ENCODE measurements at places on chromosomes 6 and 20. TPM values are rescaled to one million over a fixed set of nuclear protein-coding genes. Genes with fewer than 3 reads are reported as not detected.
A peak's percentile ranks its signal among the peaks of the same experiment; 100 is the strongest.

DNA sequence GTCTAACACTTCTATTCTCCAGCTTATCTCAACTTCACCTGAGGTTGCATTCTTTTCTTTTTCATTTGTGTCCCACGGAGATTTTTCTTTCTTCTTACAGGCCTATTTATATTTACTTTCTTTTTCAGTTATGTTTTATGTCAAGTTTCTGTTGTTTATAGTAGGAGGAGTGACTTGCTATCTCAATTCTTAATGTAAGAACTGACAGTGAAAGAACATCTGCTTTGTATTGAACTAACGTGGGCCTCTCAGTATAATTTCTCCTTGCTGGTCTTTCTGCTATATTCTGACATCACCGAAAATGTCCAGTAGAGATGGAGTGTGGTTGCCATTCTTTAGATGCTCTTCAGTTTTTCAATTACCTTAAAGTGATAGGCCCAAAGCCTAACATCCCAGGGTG is 521.7 kb downstream of the EPM2A start:
- no peaks in the 10 kb centered on the region for H3K27me3 ChIP-seq
- no peaks in the 10 kb centered on the region for H3K36me3 ChIP-seq
- H3K4me1 ChIP-seq = peaks cover 8% of the 10 kb centered on the region
- no peak for DNase-seq
- no peak overlapping the region for H3K4me3 ChIP-seq
- H3K27ac ChIP-seq = no peak overlapping the region

- no peak overlapping the region for H3K4me3 ChIP-seq
- no peaks in the 10 kb centered on the region for H3K4me1 ChIP-seq
- H3K36me3 ChIP-seq = no peaks in the 10 kb centered on the region
These were observed 151.0 kb upstream of the HEY2 start for GRCh38 chr6:125598422-125598821.

DNA sequence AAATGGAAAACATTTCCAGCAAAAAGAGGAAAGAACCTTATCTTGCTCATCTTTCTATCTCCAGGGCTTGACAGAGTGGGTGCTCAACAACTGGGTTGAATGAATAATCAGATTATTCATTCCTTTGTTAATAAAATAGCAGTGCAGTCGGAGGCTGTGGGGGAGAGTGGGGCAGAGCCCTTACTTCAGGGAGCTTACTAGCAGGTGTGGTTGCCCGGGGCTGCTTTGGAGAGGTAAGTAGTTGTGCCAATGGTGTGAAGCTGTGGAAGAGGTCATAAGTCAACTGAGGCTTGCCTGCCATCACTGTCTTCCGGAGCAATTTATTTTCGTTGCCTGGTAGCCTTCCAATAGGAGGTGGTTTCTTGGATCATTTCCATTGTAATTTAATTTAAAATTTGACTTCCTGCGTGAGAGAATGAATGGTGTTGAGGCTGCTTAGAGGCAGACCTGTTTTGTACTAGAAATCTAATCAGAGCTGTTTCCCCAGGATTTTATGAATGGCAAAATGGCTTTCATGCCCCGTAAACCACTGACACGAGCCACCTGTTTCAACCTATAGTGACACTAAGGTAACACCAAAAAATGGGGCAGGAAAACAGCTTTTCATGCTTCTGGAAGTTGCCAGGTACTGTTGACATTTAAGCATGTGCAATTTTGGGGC is 51.4 kb downstream of the ZDHHC14 start:
- DNase-seq = no peak
- H3K4me3 ChIP-seq = no peak overlapping the region
- H3K27ac ChIP-seq = no peak overlapping the region
- no peaks in the 10 kb centered on the region for H3K27me3 ChIP-seq

- DNase-seq = peak; percentile 69
- H3K4me3 ChIP-seq = no peak overlapping the region
- H3K27me3 ChIP-seq = no peaks in the 10 kb centered on the region
- no peaks in the 10 kb centered on the region for H3K36me3 ChIP-seq
- H3K4me1 ChIP-seq = no peaks in the 10 kb centered on the region
These were observed 67.8 kb downstream of the MMS22L start for GRCh38 chr6:97215157-97215769.

DNA sequence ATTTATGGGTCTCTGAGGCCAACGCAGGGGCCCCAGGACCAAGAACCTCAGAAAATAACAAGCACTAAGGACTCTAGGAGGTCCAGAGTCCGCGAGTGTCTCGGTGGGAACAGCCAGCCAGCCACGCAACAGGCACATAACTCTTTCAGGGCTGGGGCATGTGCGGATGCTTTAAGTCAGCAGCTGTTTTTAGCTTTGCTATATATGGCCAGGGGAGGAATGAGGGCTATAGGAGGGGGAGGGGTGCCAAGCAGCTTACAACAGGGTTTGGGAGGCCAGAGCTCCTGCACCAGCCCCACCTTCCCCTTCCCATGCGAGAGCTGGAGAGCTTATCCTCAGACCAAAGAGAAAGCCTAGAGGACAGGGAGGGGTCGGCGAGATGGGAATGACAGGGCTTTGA is 6.2 kb downstream of the JPH2 start:
- H3K4me1 ChIP-seq = peaks cover 18% of the 10 kb centered on the region
- H3K36me3 ChIP-seq = no peaks in the 10 kb centered on the region
- no peaks in the 10 kb centered on the region for H3K27me3 ChIP-seq

DNA sequence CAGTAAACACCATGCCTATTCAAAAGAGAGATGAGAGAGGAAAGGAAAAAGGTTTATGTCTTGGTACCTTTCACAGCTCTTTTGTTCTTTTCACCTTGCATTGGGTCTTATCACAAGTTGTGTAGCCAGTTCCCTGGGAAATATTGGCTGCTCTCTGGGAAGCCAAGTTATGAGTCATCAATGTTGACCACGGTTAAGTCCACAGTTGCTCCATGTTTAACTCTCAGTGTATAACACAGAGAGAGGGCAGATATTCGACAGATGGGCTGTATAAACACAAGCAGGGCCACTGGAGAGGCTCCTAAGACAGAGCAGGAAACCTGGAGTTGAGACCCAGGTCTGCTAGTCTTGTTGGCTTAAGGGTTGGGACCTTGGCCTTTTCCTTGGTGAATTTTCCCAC is 718.6 kb downstream of the QKI start:
- no peak overlapping the region for H3K27ac ChIP-seq
- no peak overlapping the region for H3K4me3 ChIP-seq
- DNase-seq = peak; percentile 38

DNA sequence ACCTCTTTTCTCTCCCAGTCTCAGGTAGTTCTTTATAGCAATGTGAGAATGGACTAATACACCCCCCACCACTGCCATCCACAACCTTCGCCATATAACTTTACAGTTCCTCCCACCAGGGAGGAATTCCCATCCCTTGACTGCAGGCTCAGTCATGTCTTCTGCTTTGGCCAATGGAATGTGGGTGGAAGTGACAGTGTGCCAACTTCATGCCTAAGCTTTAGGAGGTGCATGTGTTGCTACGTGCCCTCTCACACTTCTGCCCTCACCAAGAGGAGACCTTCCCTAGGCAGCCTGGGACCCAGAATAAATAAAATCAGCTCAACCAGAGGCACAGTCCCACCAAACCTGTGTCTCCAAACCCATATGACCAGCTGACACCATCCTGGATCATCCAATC is 33.0 kb upstream of the LRRN4 start:
- no peak for DNase-seq
- no peak overlapping the region for H3K4me3 ChIP-seq
- no peak overlapping the region for H3K27ac ChIP-seq
- no peaks in the 10 kb centered on the region for H3K36me3 ChIP-seq

- no peak overlapping the region for H3K27ac ChIP-seq
- no peak overlapping the region for H3K4me3 ChIP-seq
- no peaks in the 10 kb centered on the region for H3K4me1 ChIP-seq
- no peaks in the 10 kb centered on the region for H3K27me3 ChIP-seq
- DNase-seq = no peak
These were observed 9.2 kb downstream of the TUBB2A start for GRCh38 chr6:3147914-3148757.

DNA sequence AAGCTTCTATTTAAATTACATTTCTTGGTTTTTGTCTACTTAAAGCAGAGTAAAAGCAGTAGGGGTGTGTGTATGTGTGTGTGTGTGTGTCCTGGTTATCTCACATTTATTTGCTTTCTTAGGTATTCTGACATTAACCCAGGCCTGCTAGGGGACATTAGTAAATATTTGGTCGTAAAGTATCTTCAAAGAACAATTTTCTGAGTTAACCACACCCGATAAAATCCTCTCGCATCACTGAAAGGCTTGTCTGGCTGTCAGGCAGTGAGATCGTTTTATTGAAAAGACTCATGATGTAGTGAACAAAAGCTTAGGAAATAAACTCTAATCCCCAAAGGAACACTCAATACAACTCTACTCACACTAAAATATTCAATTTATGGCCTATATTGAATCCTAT is 77.9 kb downstream of the ZNF217 start:
- no peaks in the 10 kb centered on the region for H3K36me3 ChIP-seq
- H3K4me3 ChIP-seq = no peak overlapping the region
- peak; percentile 23 for DNase-seq
- H3K27ac ChIP-seq = peak overlapping the region; percentile 89

DNA sequence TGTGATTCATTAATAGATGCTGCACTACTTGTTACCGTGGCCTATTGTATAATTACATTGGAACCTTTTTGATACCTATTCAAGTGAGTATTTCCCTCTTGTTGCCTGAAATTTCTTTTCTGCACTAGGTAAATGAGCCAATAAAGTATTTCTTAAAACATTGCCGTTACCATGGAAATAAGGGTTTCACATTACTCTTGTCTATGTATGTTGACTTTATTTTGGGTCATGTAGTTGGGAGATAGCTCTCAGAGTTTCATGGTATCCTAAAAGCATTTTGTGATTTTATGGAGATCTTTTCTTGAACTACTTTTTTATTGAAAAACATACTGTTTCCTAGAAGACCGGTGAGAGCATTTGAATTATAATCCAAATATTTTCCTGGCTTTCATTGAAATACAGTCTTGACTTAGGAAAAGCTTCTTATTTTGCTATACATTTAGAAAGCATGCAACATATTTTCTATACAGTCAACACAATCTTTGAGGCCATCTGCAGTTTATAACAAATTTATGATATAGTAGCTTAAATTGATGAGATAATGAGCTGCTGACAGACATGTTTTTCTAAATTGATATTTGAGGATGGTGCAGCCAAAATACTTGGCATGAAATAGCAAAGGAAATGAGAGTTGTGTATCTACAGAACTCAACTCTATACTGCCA is 650.4 kb downstream of the RFPL4B start:
- H3K4me3 ChIP-seq = no peak overlapping the region
- no peaks in the 10 kb centered on the region for H3K4me1 ChIP-seq
- no peak overlapping the region for H3K27ac ChIP-seq
- no peaks in the 10 kb centered on the region for H3K36me3 ChIP-seq
- no peak for DNase-seq

DNA sequence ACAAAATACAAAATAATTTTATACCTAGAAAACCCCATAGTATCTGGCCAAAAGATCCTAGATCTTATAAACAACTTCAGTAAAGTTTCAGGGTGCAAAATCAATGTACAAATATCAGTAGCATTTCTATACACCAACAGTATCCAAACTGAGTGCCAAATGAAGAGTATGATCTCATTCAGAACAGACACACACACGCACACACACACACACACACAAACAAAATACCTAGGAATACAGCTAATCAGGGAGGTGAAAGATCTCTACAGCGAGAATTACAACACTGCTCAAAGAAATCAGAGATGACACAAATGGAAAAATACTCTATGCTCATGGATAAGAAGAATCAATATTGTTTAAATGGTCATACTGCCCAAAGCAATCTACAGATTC is 49.2 kb downstream of the TOMM6 start:
- H3K4me3 ChIP-seq = no peak overlapping the region
- no peaks in the 10 kb centered on the region for H3K27me3 ChIP-seq
- no peak for DNase-seq
- H3K4me1 ChIP-seq = no peaks in the 10 kb centered on the region
- no peak overlapping the region for H3K27ac ChIP-seq

- no peaks in the 10 kb centered on the region for H3K27me3 ChIP-seq
- no peak overlapping the region for H3K4me3 ChIP-seq
- DNase-seq = no peak
- H3K4me1 ChIP-seq = peaks cover 28% of the 10 kb centered on the region
- H3K27ac ChIP-seq = no peak overlapping the region
These were observed 1.9 kb downstream of the PAK1IP1 start for GRCh38 chr6:10696655-10697054.

- DNase-seq = peak; percentile 90
- H3K4me3 ChIP-seq = peak within 1 kb of the TSS; percentile 66
- H3K4me1 ChIP-seq = peaks cover 14% of the 10 kb centered on the region
- H3K27ac ChIP-seq = peak within 1 kb of the TSS; percentile 62
- peaks cover 41% of the 10 kb centered on the region for H3K27me3 ChIP-seq
- H3K36me3 ChIP-seq = no peaks in the 10 kb centered on the region
These were observed at the start of gene TUBB2B for GRCh38 chr6:3227363-3228045. Gene TUBB2B (minus strand): TSS chr6:3227653. CDS start chr6:3227543, 110 bp downstream.

DNA sequence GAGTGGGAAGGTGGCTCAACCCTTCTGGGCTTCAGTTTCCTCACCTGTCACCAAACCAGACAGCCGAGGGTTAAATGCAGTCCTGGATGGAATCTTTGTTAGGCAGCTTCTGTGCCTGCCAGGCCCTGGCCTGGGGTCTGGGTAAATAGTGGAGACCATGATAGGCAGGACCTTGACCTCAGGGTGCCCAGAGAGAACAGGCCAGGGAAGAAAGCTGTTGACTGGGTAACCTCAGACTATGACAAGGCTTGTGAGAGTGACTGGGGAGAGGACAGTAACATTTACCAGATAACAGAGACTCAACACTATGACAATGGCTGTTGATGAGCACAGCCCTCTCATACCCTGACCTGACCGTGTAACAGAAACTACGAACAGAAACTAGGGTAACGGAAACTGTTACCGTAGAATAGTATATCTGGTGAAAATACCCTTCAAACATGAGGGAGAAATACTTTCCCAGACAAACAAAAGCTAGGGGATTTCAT is 218.3 kb downstream of the PREX1 start:
- no peak overlapping the region for H3K4me3 ChIP-seq
- H3K4me1 ChIP-seq = no peaks in the 10 kb centered on the region
- no peaks in the 10 kb centered on the region for H3K27me3 ChIP-seq
- no peaks in the 10 kb centered on the region for H3K36me3 ChIP-seq

GRCh38 chr6:149266659-149267058 is 50.9 kb upstream of the TAB2 start:
- no peak overlapping the region for H3K27ac ChIP-seq
- H3K4me1 ChIP-seq = no peaks in the 10 kb centered on the region
- H3K36me3 ChIP-seq = no peaks in the 10 kb centered on the region
- no peak overlapping the region for H3K4me3 ChIP-seq
- DNase-seq = no peak
- no peaks in the 10 kb centered on the region for H3K27me3 ChIP-seq

GRCh38 chr20:57434390-57434700 is 43.1 kb downstream of the RBM38 start:
- DNase-seq = no peak
- H3K27ac ChIP-seq = no peak overlapping the region
- no peaks in the 10 kb centered on the region for H3K27me3 ChIP-seq
- H3K36me3 ChIP-seq = no peaks in the 10 kb centered on the region
- H3K4me1 ChIP-seq = no peaks in the 10 kb centered on the region
- H3K4me3 ChIP-seq = no peak overlapping the region

Gene ULBP1
- 0.28 TPM for total RNA-seq

Gene AVP
- not detected for total RNA-seq

Gene GCNT2
- 36.4 TPM for total RNA-seq

Gene CST5
- total RNA-seq = 1.3 TPM

Gene PPT2
- total RNA-seq = 27.2 TPM

Gene TMC2
- total RNA-seq = not detected

Gene MCHR2
- total RNA-seq = 0.27 TPM

Data from hepatocyte (in vitro differentiated cells).